Metanephros (tissue), 2 donors: ENCODE measurements at places on chromosomes 2 and 18. TPM values are rescaled to one million over a fixed set of nuclear protein-coding genes. Genes with fewer than 3 reads are reported as not detected.

The CDCA7 gene
- 12.0 TPM for total RNA-seq

The LIMS1 gene
- total RNA-seq = 77.7 TPM

The C2orf78 gene
- not detected for total RNA-seq

The ADGRF3 gene
- 0.64 TPM for total RNA-seq

The LTBP1 gene
- 75.9 TPM for total RNA-seq

The FIGN gene
- 6.1 TPM for total RNA-seq

The PRSS56 gene
- 0.18 TPM for total RNA-seq

The TCF7L1 gene
- total RNA-seq = 14.1 TPM

The MROH2A gene
- total RNA-seq = 0.53 TPM

The RGPD8 gene
- 20.2 TPM for total RNA-seq

The IGFBP2 gene
- total RNA-seq = 281 TPM
